ENCODE measurements at places on chromosomes 4 and X.

GRCh38 chr4:130955520-130955919 lies 1859.6 kb downstream of the C4orf33 start:
- DNase-seq, result no peak

- no peak for DNase-seq
Measured at GRCh38 chr4:25861280-25861950, 1.4 kb downstream of the SEL1L3 start.

- no peak for DNase-seq
Measured at GRCh38 chrX:22952010-22952409, 47.8 kb upstream of the DDX53 start.

- DNase-seq, result no peak
Measured at GRCh38 chr4:136281307-136281706, 1251.0 kb downstream of the PCDH18 start.

DNA sequence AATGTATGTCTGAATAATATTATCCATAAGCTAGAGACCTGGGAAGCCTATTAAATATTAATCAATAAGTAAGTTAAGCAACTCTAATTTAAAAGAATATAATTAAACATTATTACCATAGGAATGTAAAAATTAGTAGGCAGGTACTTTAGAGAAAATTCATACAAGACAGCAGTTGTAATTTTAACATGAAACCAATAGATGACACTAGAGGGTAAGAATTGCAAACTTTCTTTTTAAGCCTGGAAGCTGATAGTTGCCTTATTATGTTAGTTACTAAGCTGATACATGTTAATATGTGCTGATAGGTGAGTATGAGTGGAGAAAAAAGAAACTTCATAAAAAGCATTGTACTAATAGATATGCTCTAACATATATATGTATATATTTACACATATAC lies 1157.4 kb downstream of the FAM133A start:
- no peak for DNase-seq

DNA sequence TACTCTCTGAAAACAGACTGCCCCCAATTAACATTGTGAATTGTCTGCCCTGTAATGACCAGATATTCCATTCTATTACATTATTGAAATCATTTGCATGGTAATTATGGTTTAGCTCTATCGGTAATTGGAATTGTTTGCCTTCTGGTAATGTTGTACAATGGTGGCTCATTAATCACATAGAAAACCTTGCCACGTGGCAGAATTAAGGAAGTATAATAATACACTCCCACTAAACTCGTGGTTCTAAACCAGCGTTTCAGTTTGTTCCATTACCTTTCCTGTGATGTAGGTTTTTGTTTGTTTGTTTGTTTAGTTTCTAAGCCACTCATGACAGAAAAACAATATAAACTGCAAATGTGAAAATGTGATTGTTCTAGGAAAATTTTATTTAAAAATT lies 45.1 kb upstream of the TAPT1 start:
- DNase-seq, result no peak

- no peak for DNase-seq
Measured at GRCh38 chr4:89727238-89727637, 109.7 kb downstream of the SNCA start.

GRCh38 chr4:78763251-78763650 lies 12.9 kb upstream of the BMP2K start:
- DNase-seq, result no peak

DNA sequence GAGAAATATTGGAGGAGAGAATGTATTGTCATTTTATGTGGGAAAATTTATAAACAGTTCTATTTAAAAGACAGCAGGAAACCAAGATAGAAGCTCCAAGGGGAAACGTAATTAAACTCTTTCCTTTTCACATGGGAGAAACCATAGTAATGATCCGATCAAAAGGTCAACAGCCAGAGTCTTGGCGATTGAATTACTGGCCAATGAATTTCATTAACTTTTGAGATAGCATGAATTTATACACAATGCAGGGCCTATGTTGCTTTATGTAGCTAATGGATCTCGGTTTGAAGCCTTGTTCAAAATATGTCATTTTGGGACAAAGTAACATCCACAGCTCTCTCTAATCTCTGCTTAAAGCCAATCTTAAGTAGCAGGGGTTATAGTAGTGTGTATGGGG lies 897.5 kb upstream of the NDST4 start:
- no peak for DNase-seq

GRCh38 chr4:152072906-152073305 lies 312.1 kb upstream of the GATB start:
- DNase-seq, result no peak

GRCh38 chrX:23287191-23287725 lies 47.4 kb upstream of the PTCHD1 start:
- DNase-seq, result no peak

DNA sequence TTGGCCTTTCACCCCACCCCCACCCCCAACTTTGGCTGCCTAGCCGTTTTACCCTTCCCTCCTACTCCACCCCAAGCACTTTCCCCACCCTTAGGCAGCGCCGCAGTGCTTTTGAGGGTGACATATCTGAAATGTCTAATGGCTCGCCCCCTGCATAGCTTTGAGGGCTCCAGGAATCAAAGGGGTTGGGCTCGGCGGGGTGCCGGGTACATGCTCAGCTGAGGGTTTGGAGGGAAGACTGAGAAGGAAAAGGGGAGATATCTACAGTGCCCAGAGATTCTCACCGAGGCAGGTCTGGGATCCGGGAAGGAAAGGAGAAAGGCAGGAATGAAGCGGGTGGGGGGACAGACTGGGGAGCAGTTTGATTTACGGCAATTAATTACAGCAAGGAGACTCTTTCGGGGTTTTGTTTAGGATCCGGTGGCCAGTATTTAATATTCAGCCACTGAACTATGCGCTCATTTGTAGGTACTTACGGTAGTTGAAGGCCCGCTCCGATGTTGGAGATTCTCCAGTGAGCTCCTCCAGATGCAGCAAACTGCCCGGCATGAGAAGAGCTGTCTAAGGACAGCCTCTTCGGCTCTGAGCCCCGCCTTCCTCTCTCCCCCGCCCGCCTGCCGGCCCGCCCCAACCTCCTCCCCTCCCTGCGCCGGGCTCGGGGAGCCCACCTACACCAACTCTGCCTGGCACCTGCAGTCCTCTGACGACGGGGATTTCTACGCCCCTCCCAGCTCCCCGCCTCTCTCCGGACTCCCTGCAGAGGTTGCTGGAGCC lies at the start of gene IGSF1:
IGSF1 (minus strand) TSS at position 569 of the 774 bp plus-strand sequence. CDS start 2,632 bp downstream, outside the sequence.
- no peak for DNase-seq

DNA sequence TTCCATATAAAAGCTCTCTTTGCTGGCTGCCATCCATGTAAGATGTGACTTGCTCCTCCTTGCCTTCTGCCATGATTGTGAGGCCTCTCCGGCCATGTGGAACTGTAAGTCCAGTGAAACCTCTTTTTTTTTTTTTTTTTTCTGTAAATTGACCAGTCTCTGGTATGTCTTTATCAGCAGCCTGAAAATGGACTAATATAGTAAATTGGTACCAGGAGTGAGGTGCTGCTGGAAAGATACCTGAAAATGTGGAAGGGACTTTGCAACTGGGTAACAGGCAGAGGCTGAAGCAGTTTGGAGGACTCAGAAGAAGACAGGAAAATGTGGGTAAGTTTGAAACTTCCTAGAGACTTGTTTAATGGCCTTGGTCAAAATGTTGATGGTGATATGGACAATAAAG lies 124.3 kb upstream of the AADAT start:
- DNase-seq, result no peak

DNA sequence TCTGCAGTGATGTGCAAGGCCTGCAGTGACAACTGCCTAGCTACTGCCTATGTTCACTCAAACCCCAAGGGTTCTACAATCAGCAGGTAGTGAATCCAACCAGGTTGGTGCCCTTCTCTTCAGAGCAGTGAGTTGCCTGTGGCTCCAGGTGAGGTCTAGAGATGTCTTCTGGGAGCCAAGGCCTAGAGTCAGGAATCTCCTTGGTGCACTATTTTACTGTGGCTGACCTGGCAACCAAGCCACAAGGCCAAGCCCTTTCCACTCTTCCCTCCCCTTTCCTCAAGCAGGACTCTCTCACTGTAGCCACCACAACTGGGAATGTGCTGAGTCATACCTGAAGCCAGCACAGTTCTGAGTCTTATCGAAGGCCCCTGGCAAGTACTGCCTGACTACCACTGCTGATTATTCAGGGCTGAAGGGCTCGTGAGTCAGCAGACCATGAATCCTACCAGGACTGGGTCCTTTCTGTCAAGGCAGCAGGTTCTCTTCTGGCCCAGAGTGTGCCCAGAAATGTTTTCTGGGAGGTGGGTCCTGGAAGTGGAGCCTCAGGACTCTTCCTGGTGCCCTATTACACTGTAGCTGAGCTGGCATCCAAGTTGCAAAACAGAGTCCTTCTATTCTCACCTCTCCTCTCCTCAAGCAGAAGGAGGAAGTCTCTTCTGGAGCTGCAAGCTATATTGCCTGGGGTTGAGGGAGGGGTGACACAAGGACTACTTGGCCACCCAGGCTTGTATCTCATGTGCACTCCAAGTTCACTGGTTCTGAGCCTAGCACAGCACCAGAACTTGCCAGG lies 111.6 kb downstream of the BTC start:
- DNase-seq, result no peak

GRCh38 chr4:13263967-13264525 lies 220.1 kb downstream of the RAB28 start:
- DNase-seq, result no peak

DNA sequence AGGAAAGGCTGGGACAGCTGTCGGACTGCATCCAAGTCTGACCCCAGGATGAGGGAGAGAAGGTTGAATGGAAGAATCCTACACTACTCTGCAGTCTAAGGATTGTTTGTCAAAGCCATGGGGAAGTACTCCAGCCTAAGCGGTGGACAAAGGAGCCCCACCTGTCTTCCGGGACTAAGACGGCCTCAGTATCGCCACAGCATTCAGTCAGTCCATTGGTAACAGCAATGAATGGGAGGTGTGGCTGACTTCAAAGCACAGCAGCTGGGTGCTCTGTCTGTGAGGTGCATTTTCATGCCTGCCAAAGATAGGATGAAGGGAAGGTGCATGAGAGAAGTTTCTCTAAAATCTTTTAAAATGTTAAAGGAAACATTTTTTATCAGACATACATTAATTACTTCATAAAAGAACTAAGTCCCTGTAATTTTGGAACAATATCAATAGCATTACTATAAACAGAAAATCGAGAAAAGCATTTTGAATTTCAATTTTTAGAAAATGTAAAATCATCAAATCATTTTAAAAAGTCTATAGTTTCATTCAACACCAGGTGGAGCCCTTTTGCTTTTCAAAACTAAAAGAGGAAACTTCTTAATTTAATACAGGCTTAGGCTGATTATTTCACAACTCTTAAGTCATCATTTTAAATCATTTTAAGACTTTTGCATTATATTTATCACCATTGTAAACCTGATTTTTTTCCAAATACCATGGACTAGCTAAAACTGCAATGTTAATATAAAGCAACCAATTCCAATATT lies 27.6 kb upstream of the INTU start:
- no peak for DNase-seq

DNA sequence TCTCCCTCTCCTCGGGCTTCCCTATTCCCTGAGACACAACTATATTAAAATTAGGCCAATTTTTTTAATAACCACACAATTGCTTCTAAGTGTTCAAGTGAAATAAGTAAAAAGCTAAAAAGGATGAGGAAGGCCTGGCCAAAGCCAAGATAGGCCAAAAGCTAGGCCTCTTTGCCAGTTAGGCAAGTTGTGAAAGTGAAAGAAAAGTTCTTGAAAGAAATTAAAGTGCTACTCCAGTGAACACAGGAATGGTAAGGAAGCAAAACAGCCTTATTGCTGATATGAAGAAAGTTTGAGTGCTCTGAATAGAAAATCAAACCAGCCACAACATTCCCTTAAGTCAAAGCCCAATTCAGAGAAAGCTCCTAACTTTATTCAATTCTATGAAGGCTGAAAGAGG lies 114.2 kb upstream of the FAT4 start:
- no peak for DNase-seq

DNA sequence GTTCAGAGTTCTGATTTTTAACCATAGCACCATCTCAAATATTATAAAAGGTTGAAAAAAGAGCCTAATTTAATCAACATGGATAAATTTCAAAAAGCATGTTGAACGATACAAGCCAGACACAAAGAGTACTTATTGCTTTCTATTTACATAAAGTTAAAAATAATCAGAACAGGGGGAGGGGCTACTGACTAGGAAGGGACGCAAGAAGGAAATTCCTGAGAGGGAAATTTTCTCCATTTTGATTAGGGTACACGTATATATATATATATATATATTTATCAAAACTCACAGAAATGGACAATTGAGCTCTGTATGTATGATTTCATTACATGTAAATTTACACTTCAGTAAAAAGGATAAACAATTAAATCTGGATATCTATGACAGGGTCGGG lies 482 bp upstream of the MBTPS2 start:
- DNase-seq, result no peak

- DNase-seq, result peak; percentile 2
Measured at GRCh38 chr4:109406337-109406931, 27.2 kb upstream of the SEC24B start.

GRCh38 chrX:24259544-24260240 lies 54.2 kb downstream of the SUPT20HL2 start:
- no peak for DNase-seq

GRCh38 chr4:186137196-186137794 lies 32.8 kb downstream of the FAM149A start:
- no peak for DNase-seq

GRCh38 chr4:107318078-107318477 lies 282.0 kb upstream of the DKK2 start:
- DNase-seq, result no peak

- DNase-seq, result no peak
Measured at GRCh38 chr4:139315221-139315675, 13.0 kb upstream of the NDUFC1 start.

DNA sequence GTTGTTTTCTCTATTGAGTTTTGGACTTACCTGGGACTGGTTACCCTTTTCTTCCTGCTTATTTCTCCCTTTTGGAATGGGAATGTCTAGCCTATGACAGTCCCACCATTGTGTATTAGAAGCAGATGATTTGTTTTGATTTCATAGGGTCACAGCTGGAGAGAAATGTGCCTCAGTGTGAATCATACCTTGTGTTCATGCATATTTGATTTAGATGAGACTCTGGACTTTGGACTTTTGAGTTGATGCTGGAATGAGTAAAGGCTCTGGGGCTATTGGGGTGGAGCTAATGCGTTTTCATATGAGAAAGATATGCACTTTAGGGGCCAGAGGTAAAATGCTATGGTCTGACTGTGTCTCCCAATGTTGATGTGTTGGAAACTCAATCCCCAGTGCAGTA lies 30.5 kb upstream of the TEX13C start:
- DNase-seq, result no peak

- no peak for DNase-seq
Measured at GRCh38 chr4:85905761-85906160, 430.8 kb downstream of the ARHGAP24 start.

GRCh38 chr4:113636877-113637276 lies 124.7 kb downstream of the CAMK2D start:
- no peak for DNase-seq

DNA sequence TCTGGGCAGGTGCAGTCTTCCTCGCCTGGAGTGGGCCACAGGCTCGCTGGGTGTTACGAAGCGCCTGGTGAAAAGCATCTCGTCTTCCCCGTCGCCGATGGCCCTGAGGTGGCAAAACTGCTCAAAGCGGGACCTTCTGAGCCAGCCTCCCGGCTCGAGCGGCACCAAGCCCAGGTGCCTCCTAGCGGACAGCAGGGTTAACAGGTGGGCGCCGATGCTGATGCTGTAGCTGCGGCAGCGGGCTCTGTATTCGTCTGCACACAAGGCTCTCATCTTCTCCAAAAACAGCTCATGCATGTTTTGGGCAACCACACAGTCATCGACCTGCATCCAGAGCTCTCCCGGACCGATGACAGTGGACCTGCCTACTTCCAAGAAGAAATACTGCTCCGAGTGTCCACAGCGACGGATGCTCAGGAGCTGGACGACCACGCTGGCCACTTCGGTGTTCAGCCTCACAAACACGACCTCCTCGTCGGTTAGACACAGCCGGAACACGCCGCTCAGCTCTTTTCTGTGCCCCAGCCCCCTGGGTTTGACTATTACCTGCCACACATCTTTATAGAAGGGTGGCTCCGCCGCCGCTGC lies 1.2 kb downstream of the IRS4 start:
- no peak for DNase-seq

Measured in stimulated activated CD8-positive, alpha-beta memory T cell treated with anti-CD3 and anti-CD28 coated beads, Interleukin-7, amount 100 ng/mL, for 4 hours (primary cell).